Spleen (tissue), 13 donors: ENCODE measurements at places on chromosomes 12 and 14. TPM values are rescaled to one million over a fixed set of nuclear protein-coding genes. Genes with fewer than 3 reads are reported as not detected.

GRCh38 chr14:29738950-29739349 is 188.7 kb downstream of the PRKD1 start:
- no peak for DNase-seq

SLC38A4 gene
- total RNA-seq, result 0.88 TPM

DNA sequence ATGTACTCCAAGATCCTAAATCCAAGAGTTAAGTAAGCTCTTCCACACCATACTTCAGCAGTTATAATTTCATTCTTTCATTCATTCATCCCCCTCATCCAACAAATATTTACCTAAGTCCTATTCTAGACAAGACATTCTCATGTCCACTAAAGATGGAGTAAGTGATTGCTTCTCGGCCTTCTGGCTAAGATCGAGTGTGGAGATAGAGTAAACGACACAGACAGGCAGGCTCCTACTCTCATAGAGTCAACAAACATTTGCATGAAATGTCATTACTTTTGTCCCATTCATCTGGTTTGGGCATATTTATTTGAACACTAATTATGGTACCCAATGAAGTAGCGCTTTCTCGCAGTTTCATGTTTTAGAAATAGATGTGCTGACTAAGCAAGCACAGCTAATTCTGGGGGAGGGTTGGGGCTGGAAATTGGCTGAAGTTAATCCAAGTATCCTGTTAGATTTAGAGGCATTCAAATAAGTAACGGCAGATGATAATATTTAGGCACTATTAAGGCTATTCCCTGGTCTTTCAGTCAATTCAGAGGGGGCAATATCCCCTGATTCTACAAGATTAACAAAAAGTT is 176.5 kb downstream of the CEP128 start:
- no peak for DNase-seq

GRCh38 chr12:110501399-110501751 is 536 bp downstream of the VPS29 start:
- DNase-seq, result no peak

DNA sequence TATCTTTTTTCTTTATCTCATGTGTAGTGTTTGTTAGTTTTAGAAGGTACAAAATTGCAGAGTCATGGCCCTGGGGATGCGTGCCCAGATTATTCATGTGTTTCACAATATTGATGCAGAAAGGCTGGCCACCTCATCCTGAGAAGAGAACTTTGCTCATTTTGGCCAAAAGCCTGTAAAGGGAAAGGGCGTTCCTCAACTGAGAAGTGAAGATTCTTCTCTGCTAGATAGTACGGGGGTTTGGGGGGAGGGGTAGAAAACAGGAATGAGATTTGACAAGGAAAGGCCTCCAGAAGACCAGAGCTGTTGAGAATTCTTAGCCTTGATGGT is 1.7 kb downstream of the MGST1 start:
- no peak for DNase-seq

- peak; percentile 90 for DNase-seq
Measured at GRCh38 chr14:88791629-88792472, 902 bp downstream of the EML5 start.

GRCh38 chr14:32900547-32900946 is 38.1 kb upstream of the NPAS3 start:
- no peak for DNase-seq

DNA sequence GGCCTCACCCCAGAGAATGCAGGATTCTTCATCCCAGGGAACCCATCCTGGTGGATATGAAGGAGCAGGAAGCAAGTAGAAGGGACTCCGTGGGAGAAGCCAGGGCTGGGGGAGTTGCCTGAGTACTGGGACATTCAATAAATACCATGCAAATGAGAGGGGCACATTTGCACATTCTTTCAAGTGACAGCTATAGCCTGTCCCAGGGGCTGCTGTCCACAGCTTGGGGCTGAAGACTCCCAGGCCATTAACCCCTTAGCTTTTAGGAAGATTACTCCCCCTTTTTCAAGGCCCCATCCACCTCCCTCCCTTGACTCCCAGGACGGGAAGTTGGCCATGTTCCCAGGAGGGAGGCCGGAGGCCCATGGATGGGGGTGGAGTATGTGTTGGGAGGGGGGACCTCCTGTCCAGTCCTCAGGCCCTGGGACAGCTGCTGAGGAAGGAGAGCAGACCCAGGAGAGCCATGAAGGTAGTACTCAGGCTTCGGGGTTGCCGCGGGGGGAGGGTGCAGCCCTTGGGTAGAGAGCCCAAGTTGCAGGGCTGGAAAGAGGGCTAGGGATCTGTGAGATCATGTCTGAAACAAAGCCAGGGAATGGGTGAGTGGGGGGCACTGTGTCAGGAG is 974 bp upstream of the TNS2 start:
- peak; percentile 81 for DNase-seq

ZNF385A gene
- total RNA-seq, result 27.2 TPM

SLC4A8 gene
- 5.2 TPM for total RNA-seq

- no peak for DNase-seq
Measured at GRCh38 chr12:132724506-132725241, 14.0 kb downstream of the PGAM5 start.

DNA sequence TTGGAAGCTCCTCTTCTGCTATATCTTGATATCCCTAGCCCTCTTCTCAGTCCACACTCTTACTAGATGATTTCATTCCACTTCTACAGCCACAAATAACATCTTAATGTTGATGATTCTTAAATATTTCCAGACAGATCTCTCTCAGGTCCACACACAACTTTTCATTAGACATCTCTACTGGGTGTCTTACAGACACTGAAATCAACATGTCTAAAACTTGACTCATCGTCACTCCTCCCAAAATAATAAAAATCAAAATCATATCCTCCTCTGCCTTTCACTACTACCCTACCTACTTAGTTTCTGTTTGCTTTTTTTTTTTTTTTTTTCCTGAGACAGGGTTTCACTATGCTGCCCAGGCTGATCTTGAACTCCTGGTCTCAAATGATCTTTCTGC is 11.9 kb downstream of the PRDM4 start:
- no peak for DNase-seq

DNA sequence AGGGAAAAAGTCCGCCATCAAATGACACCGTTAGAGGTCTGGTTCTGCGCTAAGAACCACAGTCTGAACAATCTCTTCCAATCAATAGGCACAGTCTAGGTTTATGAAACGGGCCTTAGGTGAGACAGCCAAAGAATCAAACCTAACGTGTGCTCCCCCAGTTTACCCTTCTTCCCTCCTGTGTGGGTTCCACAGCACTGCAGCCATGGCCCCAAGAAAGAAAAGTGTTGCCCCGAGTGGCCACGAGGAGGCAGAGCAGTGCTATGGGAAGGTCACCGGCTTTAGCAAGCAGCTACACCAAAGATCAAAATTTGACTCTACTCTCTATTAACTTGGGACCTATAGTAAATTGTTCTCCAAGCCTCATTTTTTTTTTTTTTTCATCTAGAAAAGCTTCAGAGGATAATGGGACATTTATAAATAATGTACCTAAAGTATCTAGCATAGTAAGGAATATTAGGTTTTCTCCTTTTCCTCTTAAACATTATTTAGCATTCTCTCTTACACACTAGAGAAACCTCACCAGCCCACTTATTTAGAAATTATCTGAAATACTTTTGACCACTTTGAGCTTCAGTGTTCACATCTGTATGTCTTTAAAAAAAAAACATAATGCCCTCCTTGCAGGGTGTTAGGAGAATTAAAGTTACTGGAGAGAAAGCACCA is 70.2 kb upstream of the GPHB5 start:
- DNase-seq, result peak; percentile 82

PTGER2 gene
- total RNA-seq, result 15.8 TPM

DNA sequence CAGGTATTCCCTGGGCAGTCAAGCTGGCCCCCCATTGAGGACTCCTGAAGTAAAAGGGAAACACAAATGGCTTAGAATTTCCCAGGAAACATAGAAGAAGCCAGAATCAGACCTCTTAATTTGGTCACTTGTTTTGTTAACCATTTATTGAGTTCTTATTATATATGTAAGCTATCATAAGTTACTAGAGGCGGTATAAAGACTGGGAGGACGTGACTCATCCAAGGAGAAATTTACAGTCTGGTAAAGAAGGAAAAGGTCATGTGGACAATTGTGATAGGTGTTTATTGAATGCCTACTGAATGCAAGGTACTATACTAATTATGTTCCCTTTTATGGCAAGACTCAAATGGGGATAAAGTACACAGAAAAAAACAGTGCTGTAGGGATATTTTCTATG is 146.7 kb downstream of the DYRK2 start:
- no peak for DNase-seq

PLEK2 gene
- 0.76 TPM for total RNA-seq

FOXN3 gene
- total RNA-seq, result 113 TPM

KIF21A gene
- 47.1 TPM for total RNA-seq

- no peak for DNase-seq
Measured at GRCh38 chr14:50619569-50620141, 48.5 kb downstream of the SAV1 start.

GRCh38 chr14:72753044-72753710 is 140.7 kb downstream of the DPF3 start:
- no peak for DNase-seq

- DNase-seq, result no peak
Measured at GRCh38 chr14:102517392-102518062, 8.0 kb upstream of the ANKRD9 start.

DNA sequence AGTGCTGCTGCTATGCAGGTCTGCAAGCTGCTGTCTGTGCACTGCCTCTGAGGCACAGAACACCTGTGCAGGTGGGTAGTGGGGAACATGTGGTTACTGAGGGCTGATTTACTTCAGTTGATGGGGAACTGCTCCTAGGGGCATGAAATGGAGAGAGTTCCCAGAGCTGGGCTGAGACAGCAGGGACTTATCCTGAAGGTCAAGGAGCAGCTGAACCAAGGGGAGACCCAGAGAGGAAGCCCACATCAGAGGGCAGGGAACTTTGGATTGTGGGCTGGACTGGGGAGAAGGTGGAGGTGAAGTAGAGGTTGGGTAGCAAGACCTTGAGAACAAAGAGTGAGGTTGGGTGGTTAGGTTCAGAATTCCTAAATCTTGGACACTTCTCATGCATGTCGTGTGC is 311.9 kb downstream of the AACS start:
- no peak for DNase-seq

GRCh38 chr14:99213527-99213971 is 58.4 kb downstream of the BCL11B start:
- DNase-seq, result no peak

TSPAN9 gene
- total RNA-seq, result 32.1 TPM

CACNA2D4 gene
- 3.8 TPM for total RNA-seq

DNA sequence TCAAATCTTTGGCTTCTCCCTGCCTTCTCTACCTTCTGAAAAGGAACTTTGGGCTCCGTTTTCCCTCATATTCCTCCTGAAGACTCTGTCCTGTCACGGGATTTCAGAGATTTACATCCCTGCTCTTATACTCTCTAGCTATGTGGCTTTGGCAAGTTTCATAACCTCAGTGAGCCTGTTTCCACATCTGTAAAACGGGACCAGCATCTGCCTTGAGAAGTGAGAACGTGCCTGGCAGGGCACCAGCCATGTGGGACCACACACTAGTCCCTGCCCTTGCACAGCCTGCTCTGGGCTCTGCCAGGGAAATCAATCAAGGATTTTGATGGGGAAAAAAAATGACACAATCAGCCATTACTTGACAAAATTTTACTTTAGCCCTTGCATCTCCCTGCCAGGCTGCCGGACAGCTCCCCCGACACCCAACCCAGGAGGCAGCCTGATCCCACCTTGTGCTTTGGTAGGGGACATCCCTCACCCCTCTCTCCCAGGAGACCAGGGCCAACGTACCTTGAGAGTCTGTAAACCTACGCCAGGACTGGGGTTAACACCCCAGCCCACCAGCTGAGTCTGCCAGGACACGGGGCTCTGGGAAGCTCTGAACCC is 8.5 kb downstream of the PHETA1 start:
- no peak for DNase-seq

DNA sequence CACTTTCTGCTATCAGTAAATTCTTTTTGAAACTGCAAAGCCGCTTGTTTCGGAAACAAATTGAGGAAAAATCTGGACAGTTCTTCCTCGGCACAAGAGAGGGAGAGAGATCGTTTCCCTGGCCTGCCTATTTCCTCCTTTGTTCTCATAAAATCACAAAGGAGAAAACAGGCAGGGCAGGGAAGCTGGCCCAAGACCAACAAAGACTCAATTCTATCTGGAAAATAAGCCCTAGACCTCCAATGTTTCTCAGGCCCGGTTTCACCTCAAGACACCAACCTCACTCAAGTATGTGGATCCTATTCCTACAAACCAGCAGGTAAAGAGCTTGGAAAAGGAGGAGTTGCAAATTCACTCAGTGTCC is 19.5 kb downstream of the DICER1 start:
- no peak for DNase-seq

ACSS3 gene
- 9.0 TPM for total RNA-seq

DNA sequence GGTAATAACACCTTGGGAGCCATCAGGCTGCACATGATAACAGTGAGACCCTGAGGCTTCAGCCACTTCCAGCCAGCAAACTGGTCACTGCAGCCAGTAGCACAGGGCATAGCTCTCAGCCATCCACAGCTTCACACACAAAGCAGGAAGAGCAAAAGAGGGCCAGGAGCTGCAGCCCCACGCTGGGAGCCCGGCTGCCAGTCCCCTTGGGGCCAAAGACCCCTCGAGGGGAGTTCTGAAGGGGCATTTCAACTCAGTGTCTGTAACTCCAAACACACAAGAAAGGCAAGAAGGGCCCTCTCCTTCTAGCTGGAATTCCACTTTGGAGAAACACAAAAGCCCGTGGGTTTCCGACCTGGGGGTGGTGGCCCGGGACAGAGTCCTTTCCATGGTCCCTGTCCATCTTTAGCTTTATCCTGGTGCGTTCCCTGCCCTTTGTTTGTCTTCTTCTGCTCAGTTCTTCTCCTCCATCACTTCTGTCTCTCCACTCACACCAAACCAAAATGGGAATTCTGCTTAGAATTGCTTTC is 151.8 kb upstream of the FKBP4 start:
- DNase-seq, result peak; percentile 33

- no peak for DNase-seq
Measured at GRCh38 chr14:95440496-95440895, 76.0 kb downstream of the SYNE3 start.

DNA sequence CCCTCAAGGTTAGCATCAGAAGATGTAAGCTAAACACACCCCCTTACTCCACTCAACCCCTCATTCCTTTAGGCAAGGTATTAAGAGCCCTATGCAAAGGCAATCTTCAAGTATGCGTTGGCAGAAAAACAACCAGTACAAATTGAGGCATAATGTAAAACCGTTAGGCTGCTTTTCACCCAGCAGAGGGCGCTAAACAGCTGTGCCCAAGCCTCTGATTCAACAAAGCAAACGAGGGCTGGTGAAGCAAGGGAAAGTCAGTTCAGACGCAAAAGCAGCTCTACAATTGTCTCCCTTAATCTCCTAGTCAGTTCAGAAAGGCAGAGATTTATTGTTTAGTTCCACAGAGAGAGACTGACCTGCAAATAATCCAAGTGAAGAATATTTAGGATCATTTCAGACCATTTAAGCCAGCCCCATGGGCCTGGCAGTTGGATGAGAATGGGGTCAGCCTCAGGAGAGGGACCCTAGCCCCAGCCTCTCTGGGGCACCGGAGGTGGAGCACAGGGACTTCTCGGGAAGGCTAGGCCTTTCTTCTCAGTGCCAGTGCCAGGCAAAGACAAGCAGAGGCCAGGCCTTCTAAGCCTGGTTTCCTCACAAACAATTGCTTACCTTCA is 23.5 kb downstream of the DCAF5 start:
- DNase-seq, result peak; percentile 82
